ENCODE measurements at places on chromosomes 4 and X. TPM values are rescaled to one million over a fixed set of nuclear protein-coding genes. Genes with fewer than 3 reads are reported as not detected.

- DNase-seq: no peak
Measured at GRCh38 chr4:1300466-1301455, 11.1 kb downstream of the MAEA start.

DNA sequence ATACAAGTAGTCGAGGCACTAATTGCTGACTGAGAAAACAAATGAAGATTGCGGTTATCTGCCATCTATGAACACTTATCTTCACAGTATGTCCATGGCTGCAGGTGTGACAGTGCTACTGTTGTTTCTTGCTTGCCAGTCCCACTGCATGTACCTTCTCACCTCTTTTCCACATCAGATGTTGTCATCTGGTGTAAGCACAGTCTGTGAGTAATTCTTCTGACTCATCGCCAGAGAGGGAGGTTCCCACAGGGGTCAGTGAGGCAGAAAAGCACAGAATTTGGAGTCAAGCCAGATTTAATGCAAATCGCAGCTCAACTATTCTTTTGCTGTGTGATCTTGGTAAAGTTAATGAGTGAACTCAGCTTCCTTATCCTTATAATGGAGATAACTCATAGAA is 144.4 kb downstream of the GLRA2 start:
- DNase-seq: peak; percentile 22

DNA sequence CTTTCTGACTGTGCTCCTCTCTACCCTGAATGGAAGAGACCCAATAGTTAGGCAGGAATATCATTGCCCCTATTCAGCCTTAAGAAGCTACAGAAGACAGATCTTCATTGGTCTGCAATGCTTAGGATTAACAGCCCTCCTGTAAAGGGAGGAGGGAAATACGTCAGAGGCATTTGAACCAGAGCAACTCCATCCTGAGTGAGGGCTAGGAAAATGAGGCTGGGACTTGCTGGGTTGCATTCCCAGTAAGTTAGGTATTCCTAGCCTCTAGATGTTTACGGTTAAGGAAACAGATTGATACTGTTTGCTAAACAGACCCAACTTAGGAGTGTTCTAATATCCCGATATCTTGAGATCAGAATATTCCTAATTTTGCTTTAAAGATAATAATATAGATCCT is 63.5 kb downstream of the PCDH18 start:
- DNase-seq: no peak

DNA sequence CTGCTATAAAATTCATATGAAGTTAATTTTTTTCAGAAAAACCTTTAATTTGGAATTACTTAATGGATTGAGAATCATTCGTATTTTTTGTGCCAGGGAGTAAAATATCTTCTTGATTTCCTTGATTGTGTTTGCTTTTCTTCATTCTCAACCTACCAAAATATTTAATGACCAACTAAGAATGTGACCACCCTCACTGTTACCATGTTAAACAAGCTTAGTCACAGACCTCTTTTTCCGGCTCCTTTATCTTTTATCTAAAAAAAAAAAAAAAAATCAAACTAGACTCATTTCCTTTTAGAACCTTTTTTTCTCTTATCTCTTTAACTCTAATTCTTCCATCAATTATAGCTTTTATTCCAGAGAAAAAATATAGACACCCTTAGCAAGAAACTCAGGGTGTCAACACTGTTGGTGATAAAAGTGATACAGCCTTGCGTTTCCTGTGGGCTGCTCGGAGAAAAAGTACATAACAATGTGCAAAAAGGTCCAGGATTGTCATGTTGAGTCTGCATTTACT is 20.6 kb upstream of the HPGDS start:
- DNase-seq: no peak

GRCh38 chr4:8574796-8575370 is 5.3 kb upstream of the GPR78 start:
- no peak for DNase-seq

GRCh38 chr4:60683357-60683756 is 516.8 kb upstream of the ADGRL3 start:
- DNase-seq: no peak

DNA sequence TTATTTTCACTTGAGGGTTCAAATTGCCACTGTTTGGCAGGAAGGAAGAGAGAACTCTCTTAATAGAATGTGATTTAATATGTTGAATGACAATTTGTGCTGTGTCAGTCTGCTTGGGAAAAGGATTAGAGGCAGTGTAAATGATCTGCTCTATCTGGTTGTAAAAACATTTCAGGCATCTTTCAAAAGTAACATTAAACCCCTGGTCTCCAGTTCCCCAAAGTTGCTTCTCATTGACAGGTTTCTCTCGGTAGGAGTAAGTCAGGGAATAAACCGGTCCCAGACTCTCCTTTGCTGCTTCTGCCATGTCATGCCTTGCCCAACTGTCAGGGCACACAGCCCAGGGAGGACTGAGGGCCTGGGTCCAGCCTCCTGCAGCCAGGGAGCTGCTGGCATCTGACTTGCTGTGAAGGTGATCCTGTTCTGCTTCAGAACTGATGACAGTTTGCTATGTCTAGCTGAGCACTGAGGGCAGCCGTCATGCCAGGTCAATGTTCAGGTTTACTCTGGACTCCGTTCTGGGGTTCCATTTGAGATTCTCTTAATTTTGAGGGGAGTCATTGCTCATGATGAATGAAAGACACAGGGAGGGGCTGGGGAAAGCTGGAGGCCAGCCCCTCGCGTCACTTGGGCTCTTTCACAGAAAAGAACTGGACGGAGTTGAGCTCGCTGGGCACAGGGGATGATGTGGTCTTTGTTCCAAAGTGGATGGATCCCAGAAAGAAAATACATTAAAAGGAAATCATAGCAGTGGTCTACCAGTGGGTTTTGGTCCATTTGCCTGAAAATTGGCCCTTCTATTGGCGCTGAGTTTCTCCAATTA is 312.4 kb downstream of the ARHGAP10 start:
- DNase-seq: no peak

GRCh38 chrX:101081231-101081630 is 2.6 kb downstream of the TMEM35A start:
- no peak for DNase-seq

DNA sequence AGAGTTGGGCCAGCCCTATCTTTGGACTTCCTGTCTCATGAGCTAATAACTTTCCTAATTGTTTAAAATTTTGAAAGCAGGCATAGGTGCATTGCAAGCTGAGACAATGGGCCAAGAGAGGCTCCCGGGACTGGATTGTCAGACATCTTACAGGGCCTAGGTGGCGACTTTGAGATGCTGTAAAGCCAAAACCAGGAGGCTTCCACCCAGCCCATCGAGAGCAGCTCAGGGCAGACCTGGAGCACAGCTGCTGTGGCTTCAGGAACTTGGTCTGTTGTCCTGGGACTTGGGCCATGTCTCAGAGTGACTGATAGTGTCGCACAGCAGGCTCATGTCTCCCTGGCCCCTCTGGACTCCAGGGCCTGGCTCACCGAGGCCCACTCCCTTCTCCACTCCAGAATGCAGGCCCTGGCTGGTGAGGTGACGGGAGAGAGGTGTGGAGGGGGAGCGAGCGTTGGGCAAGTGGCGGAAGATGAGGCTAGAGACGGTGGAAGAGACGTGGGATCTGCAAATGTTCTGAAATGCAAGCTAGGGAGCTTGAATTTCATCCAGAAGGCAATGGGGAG is 24.1 kb upstream of the MTM1 start:
- DNase-seq: no peak

GRCh38 chr4:115119804-115120352 is 6.5 kb upstream of the NDST4 start:
- no peak for DNase-seq

DNA sequence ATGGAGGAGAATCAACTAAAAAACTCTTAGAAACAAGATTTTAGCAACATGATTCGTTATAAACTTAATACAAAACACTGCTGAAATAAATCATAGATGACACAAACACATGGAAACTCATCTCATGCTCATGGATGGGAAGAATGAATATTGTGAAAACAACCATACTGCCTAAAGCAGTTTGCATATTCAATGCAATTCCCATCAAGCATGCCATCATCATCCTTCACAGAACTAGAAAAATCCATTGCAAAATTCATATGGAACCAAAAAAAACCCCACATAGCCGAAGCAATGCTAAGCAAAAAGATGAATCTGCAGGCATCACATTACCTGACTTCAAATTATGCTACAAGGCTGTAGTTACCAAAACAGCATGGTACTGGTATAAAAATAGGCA is 1015.8 kb upstream of the GRIA3 start:
- no peak for DNase-seq

S100G gene
- not detected for polyA plus RNA-seq

EPGN gene
- polyA plus RNA-seq: not detected

AFP gene
- polyA plus RNA-seq: not detected

All from naive B cell (primary cell).